Stimulated activated naive CD4-positive, alpha-beta T cell (primary cell): ENCODE measurements at places on chromosomes 1 and 21.

- DNase-seq = no peak
Observed at GRCh38 chr1:106620521-106620954, 435.9 kb upstream of the PRMT6 start.

DNA sequence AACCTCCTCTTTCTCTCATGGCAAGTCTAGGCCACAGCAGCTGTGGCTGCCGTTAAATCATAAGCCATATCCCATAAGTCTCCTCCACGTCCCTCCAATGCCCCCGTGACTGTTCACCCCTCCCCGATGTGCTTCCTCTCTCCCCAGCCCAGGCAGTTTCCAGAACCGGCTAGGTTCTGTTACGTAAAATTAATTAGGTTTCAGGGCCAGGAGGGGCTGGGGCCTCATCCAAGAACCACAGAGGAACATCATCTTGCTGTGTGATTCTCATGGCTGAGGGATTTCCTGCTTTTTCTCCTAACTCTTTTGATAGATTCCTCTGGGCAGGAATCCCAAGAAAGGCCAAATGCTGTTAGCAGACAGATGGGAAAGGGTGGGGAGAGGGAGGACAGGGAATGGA, 141.8 kb upstream of the AJAP1 start:
- DNase-seq = no peak

- no peak for DNase-seq
Observed at GRCh38 chr1:157482174-157482573, 70.1 kb downstream of the FCRL5 start.

- DNase-seq = no peak
Observed at GRCh38 chr1:95132762-95133161, 15.6 kb downstream of the TLCD4 start.

GRCh38 chr1:168379104-168379860, 98.6 kb downstream of the TBX19 start:
- no peak for DNase-seq

DNA sequence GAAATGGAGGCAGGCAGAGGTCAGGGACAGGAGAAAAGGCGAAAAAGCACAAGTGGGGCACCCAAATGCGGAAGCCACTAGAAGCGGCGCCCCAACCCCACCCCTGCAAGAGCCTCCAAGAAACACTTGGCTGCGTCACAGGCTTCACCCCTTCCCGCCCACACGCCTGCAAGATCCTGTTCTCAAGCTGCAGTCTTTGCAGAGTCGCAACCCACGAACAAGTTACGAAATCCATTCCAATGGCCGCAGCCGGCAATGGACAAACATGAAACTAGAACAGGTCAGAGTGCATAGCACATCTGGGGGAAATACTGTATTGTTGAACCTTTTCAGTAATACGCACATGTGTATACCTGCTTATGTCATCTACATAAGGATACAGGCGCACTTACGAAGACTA, 103.6 kb downstream of the PSMG1 start:
- DNase-seq = no peak

- no peak for DNase-seq
Observed at GRCh38 chr1:179812501-179813292, 64.9 kb downstream of the TOR1AIP2 start.

GRCh38 chr1:48127735-48128685, 94.5 kb upstream of the SLC5A9 start:
- DNase-seq = no peak

DNA sequence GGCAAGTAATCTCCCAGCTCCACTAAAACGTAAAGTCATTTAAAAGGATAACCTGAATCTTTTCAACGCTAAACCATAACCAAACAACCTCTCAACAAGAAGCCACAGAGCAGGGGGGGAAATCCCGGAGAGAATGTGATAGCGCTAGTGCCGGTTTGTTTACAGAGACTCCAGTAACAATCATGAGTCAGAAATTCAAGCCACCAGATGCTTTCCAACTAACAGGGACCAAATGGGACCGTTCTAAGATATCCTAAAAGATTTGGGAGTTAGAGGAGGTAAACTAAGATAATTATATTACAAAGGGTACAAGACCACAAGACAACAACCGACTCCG, 825 bp downstream of the DCAF8 start:
- peak; percentile 65 for DNase-seq

DNA sequence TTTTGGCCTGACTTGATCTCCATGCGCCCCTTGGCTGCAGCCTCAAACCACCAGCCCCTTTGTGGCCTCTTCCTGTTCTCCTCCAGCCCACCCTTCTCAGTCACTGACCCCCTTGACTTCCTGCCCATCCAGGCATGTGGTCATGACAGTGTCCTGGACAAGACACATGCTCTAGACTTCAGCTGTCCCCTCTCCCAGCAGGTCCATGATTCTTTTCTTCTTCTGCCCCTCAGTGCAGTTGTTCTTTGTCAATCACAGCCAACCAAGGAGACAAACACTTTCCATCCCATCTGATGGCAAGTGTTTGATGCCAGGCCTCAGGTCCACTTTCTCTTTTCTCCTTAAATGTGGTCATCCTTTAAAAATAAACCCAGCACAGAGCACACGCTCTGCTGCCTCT, 49.7 kb downstream of the SYT6 start:
- no peak for DNase-seq

- DNase-seq = no peak
Observed at GRCh38 chr1:31587720-31588423, 11.6 kb downstream of the TINAGL1 start.

DNA sequence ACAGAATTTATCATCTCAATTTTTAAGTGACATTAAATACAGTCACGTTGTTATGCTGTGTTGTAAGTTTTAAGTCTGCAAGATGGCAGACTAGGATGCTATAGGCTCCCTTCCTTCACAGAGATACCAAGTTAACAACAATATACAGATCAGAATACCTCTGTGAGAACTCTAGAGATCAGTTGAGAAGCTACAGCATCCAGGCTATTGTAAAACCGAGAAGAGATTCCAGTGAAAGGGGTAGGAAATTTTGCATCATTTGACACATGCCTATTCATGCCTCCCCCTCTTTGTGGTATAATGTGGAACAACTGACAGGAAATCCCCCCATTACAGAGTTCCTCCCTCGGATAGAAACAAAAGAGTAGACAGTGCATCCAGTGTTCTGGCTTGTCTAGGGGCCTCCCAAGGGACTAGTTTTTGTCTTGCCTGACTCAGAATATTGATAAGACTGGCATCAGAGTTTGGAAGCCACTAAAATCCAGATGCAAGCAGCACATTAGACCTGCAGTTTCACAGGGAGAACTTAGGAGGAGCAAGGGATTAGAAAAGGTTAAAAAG, 80.6 kb downstream of the LBR start:
- no peak for DNase-seq

- DNase-seq = no peak
Observed at GRCh38 chr21:28277324-28277723, 715.4 kb downstream of the LTN1 start.

- no peak for DNase-seq
Observed at GRCh38 chr21:28229814-28230213, 762.9 kb downstream of the LTN1 start.

DNA sequence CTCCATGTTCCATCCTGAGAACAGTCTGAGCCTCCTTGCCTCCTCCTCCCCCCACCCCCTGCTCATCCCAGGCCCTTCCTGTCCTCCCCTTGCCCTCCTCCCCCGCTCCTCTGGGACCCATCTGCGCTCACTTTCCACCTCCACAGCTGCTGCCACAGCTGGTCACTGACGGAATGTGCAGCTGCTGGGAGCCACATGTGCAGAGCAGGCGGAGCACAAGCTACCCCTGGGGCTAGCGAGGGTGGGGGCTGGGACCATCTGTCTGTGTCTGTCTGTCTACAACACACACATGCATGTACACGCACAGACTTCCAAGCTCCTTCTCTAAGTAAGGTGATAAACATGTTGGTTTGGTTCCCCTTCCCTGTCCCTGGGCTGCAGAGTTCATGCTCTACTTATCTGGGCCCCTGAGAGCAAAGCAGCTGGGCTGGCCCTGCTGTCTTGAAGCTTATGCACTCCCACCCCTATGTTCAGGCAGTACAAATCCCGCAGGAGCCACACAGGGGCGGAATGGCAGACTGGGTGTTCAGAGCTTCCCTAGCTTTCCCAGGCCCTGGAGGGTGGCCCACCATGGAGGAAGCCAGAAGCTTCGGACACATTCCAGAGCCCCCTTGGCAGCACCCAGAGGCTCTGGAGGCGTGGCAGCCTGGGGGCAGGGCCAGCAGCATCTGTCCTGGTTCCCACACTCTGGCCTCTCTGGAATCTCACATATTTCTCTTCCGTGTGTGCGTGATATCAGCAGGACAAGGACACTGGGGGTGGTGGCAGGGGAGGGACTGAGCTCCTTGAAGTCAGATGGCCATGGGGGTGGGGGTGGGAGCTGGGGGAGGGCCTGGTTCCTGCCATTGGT, 7.0 kb upstream of the HEYL start:
- no peak for DNase-seq

DNA sequence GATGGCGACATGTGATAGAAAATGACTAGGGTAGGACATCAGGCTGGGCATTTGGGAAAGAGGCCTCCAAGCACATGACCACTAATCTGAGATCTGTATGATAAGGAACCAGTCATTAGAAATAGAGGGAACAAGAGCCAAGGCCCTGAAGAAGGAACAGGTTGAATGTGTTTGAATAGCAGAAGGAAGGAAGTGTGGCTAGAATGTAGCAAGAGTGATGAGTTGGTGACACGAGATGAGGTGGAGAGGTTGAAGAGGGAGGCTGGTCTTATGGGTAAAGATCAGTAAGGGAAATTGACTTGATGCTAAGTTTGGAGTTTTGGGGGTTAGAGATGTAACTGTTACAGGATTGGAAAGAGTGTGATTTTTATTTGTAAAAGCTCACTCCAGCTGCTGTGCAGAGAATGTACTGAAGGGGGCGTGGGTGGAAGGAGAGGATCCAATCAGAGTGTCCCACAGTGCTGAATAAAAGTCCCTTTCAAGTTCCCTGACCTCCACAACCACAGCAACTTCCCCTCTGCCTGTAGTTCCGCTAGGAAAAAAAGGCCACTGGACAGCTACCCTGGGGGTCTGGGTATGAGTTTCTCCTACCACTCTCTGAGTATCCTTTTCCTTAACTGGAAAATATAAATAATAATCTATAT, 295.0 kb downstream of the OMA1 start:
- no peak for DNase-seq

- DNase-seq = no peak
Observed at GRCh38 chr21:21045518-21045917, 47.3 kb downstream of the NCAM2 start.

- DNase-seq = no peak
Observed at GRCh38 chr1:98119796-98120195, 199.0 kb upstream of the DPYD start.

GRCh38 chr1:3283849-3284248, 170.6 kb upstream of the ARHGEF16 start:
- DNase-seq = no peak

DNA sequence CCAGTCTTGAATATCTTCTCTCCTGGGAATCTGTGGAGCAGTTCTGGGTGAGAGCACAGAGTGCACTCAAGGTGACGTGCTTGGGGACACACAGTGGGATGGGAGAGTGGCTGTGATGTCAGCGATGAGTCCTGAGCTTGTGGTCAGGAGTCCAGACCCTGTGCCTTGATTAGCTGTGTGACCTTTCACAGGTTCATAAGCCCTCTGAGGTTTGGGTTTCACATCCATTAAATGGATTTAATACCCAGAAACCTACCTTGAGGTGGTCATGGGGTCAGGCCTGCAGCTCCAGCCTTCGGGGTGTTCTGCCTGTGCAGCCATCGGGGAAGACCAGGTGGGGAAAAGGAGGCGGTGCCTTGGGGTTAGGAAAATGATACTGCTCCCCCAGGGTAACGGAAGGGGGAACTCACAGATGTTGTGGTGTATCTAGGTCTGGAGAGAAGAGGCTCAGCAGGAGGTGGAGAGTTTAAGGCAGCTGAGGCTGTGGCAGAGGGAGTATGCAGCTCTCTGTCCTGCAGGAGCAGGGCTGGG, 38.5 kb upstream of the ETV3 start:
- no peak for DNase-seq
